Brain pericyte (primary cell): ENCODE measurements at places on chromosomes 16 and 17.

DNA sequence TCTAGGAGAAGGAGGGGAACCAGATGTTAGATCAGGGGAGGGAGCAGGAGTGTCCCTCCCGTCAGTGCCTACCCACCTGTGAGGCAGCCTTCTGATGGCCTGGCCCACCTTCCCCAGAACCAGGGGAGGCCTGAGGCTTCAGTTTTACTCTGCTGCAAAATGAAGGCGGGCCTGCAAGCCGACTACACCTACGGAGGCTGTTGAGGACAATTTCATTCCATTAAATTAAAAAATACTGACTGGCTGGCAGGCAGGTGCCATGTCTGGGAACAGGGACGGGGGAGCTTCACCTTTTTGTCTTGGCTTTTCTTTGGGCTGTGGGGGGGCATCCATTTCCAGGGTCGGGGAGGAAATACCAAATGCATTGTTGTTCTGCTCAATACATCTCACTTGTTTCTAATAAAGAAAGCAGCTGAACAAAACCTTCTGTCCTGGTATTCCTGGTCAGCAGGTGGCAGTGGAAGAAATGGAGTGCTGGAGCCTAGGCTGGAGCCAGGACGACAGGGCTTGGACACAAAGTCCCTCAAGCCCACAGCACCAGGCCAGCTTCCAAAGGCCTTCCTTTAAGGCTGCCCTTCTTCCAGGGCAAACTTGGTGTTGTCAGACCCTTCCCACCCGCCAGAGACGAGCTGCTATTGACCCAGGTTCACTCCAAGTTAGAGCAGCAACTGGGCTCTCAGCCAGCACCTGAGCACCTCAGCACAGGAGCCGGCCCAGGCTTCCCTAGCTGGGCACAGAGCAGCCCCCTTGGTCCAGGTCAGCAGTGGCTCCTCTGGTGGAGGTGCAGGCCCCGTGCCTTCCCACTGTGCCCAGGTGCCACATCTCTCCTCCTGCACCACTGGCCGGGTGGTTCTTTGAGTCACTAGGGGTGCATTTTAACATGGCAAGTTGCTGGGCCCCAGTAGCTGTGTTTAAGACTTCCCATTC, 23.5 kb downstream of the PLCD3 start:
- no peak for DNase-seq

GRCh38 chr16:30694926-30695693, 3.9 kb upstream of the SRCAP start:
- DNase-seq = no peak

DNA sequence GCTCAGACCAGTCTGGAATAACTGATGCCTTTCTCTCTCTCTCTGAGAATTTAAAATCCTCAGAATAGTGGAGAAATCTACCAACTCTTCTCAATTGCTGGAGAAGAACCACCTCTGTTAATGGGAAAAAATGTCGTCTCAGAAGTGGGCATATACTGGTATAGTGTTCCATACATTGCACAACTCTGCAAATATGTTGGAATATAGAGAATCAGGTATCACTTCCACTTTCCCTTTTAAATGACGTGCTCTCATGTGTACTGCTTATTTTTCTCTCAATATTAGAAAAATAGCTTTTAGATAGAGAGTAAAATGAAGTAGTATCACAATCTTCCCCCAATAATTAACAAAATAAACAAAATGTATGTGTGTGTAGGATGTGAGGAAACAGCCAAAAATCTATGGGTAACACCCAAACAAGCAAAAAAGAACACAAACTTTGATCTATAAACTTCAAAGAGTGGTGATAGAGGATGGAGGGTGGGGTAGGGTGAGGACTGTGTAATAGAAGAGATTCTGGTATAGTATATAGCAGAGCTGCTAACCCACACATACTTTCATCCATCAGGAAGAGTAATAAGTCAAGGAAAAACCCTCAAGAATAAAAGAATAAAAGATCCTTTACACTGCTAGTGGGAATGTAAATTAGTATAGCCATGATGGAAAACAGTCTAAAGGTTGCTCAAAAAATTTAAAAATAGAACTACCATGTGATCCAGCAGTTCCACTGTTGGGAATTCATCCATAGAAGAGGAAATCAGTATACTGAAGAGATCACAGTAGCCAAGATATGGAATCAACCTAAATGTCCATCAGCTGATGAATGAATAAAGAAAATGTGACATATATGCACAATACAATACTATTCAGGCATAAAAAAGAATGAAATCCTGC, 46.9 kb downstream of the NFATC3 start:
- no peak for DNase-seq

DNA sequence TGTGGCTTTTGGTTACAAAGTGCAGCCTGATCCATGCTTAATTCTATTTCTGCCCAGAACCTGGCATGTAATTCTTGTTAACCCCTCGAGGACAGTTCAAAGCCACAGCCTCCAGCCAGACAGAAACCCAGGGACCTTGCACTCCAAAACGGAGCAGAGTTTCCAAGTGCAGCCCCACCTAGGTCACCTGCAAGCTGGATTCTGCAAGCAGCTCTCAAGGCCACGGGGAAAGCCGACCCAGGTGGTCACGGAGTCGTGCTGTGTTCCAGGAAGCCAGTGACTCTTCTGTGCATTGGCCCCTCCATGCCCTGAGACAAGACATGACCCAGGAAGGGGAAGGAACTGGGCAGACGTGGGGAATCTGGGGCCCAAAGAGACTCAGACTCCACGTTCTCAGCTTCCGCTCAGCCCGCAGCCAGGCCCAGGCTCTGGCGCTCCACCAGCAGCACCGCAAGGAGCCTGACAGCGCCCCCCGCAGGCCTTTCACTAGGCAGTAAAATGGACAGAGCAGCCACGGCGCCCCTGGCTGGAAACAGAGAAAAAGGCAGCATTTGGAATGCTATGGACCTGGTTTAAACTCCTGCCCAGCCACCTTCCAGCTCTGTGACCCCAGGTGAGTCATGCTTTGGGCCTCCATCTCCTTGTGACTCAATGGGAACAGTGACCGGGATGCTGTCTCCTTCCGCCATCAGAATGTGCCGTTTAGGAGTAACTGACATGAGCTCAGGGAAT, 27.3 kb upstream of the GSG1L start:
- DNase-seq = no peak

DNA sequence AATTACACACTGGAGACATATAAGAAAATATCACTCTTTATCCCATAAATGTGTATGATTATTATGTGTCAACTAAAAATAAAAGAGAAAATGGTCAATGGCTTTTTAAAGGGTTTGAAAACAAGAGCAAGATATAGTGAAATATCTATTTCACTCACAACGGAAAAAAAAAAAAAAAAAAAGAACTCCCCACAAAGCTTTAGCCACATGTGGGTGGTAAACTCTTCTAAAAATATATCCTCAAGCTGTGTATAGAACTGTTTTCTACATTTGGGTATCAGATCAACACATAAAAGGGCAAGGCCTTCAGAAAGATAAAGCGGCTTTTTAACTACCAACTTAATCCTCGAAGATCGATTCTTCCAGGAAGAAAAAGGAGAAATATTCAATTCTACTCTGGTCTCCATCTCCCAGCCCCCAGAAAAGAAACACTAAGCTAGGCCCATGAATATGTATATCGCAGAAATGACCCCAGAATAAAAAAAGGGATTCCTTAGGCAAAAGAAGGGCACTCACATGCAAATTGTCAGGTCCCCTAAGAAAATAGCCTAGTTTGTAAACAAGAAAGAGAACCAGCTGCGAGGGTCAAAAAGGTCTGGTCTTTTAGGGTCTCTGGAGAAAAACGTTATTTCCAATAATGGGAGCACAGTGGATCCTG, 4.4 kb downstream of the LITAF start:
- no peak for DNase-seq

GRCh38 chr17:79925242-79925957, 86.2 kb upstream of the CBX4 start:
- DNase-seq = no peak

GRCh38 chr17:50344731-50345365, 1.1 kb upstream of the XYLT2 start:
- DNase-seq = no peak

DNA sequence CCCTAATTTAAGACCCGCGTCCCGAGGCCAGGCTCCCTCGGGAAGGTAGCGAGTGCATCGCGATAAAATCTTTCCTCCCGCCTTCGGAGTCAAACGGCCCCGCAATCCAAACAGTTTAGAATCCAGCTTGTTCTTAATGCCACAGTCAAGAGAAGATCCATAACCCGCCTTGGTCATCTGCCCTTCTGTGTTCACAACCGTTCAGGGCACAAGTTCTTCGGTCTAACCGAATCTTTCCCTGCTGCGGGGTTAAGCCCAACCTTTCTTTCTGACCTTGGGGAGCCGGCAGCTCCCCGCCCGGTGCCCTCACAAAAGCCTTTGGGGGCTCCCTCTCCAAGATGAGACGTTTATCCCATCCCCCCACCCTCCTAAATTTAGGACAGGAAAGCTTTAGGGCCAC, 30.3 kb downstream of the CPSF4L start:
- DNase-seq = no peak

GRCh38 chr17:16529906-16530305, 37.9 kb upstream of the LRRC75A start:
- no peak for DNase-seq

- no peak for DNase-seq
Observed at GRCh38 chr16:79632289-79632688, 31.8 kb upstream of the MAF start.

DNA sequence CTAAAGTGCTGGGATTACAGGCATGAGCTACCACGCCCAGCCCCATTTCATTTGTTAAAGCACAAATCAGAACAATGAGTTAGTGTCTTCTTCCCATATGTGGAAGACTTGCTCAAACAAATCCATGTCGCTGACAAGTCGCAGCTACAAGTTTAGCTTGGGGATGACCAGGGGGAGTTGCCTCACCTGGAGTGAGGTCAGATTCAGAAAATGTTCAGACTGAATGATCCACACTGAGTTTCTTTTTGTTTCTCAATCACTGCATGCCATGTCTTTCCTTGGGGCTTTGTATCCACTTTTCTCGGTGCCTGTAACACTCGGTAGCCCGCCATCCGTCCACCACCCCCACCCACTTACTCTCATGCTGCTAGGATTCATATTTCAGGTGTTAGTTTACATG, 437.3 kb upstream of the DYNLRB2 start:
- DNase-seq = no peak

DNA sequence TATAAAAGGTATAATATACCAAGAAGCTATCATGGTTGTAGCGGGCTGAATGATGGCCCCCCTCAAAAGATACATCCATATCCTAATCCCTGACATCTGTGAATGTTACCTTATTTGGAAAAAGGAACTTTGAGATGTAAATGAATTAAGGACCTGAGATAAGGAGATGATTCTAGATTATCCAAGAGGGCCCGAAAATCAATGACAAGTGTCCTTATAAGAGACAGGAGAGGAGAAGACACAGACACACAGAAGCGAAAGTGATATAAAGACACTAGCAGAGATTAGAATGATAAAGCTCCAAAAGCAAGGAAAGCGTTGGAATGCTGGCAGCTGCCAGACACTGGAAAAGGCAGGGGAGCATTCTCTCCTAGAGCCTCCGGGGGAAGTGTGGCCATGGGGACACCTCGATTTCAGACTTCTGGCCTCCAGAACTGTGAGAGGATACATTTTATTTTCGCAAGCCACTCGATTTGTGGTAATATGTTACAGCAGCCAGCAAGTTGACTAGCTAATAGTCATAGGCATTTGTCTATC, 12.5 kb upstream of the GP1BA start:
- no peak for DNase-seq

- no peak for DNase-seq
Observed at GRCh38 chr17:41308918-41309359, at the start of gene KRTAP16-1. KRTAP16-1 (minus strand) TSS chr17:41309309; CDS start chr17:41309253, 56 bp downstream.

DNA sequence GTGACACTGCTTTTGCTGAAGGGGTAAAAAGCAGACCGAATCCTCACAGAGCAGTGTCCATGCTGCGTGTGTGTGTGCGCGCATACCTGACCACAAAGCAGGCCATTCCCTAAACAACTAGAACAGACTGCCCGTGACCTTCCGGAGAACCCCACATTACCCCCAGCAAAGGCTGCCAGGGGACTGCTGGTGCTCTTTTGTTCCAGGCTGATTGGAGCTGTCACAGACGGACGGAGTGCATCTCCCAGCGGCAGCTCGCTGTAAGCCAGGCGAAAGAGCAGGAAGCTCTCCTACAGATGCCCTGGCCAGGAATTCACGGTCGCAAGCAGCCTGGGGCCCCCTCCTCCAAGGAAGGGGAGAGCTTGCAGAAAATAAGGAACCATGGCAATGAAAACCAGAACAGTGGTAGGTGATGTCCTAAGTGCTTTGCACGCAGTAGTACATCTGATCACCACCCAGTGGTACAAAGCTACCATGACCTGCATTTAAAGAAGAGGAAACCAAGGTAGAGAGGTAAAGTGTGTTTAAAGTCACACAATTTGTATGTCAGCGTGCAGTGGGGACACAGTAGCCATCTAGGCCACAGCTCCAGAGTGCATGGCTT, 153.4 kb upstream of the DYNLRB2 start:
- no peak for DNase-seq

DNA sequence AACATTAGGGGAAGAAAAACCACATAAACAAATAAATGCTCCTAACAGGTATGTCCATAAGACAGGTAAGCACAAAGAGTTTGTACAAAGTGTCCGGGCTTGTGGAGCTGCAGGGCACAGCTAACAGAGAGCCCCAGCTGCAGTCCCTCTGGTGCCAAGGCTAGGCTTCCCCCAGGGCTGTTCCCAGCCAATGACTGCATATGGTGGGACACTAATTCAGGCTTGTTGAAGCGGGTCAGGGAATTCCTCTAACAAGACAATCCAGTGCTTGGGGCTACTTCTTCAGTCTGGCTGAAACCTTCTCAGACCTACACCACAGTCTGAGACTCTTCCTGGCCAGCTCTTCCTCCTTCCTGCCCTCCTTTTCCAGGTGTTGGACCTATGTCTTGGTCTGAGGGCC, 51.7 kb upstream of the ALDH3A1 start:
- DNase-seq = no peak

GRCh38 chr16:72785171-72785570, 262.8 kb downstream of the ZFHX3 start:
- DNase-seq = no peak
